ENCODE measurements at places on chromosomes 13 and 19.

DNA sequence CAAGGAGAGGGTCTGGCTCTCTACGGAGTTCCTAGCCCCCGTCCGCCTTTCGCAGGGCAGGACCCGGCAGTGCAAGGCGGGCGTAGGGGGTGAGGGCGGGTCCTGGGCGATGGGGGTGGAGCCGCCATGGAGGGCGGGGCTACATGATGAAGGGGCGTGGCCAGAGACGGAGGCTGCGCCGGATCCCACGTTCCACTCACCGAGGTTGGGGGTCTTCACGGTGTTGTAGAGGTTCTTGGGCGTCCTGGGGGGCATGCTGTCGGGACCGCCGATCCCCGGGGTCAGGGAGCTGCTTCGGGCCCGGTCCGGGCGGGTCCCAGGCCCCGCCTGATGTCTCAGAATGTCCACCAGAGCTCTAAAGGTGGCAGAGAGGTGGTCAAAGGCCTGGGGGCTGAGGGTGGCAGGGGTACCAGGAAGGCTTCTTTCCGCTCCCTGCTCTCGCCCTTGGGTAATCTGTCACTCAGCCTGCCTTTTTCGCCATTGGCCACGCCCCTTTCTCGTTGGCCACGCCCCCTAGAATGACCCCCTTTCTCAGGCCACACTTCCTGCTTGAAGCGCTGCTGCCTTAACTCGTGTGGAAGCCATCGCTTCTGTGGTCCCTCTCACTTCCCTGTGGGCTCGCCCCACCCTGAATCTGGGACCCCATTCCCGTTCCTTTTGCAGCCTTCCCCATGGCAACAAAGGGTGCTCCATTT, 2.5 kb downstream of the SHISA7 start:
- no peak for DNase-seq

GRCh38 chr13:89900104-89900765, 1447.3 kb upstream of the MIR17HG start:
- DNase-seq, result no peak

GRCh38 chr13:44249431-44249836, 124.2 kb upstream of the SERP2 start:
- no peak for DNase-seq

DNA sequence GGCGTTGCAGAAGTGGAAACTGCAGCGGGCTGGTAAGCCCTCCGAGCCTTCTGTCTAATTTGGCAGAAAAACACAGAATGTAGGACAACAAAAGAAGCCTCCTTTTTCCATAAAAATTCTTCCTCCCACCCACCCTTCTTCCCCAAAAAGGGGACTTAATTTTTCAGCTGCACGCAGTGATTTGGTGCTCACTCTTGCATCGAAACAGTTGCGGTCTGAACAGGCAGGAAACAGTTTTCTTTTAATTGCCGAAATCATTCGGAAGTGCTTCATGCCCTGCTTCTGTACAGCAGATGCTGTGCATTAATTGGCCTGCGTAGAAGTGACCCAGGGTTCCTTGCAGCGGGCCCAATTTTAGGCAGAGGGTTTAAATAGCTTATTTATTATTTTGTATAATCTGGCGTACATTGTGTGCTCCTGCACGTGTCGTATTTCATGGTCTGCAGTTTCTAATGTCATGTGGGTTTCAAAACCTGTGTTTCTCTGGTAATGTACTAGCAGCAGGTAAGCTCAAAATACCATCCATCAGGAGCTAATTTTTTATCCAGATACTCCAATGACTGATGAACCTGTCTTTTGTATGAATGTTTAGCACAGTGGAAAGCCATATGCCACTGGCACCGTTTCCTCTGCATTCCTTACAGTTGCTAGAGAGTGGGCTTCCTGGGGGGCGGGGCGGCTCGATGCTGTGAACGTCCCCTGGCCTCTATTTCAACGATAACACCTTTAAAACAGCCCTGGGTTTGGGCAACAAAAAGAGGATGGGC, 66.6 kb downstream of the GGACT start:
- DNase-seq, result no peak

DNA sequence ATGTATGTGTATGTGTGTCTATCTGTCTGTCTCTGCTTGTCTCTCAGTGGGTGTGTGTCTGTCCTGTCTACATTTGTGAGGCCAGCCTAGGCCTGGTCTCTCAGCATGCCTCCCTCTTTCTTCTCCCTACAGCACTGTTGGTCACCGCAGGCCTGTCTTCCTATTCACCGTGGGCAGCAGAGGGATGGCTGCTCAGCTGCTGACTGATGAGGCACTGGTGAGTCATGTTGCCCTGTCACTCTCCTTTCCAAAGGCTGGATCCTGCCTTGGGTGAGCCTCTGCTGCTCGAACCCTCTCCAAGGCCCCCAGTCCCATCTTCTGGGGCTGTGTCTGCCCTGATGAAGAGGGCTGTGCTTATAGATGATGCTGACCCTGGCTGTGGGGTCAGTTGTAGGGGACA, 6.3 kb downstream of the ZNF71 start:
- DNase-seq, result no peak

- DNase-seq, result no peak
These were observed 322.6 kb upstream of the SLC10A2 start for GRCh38 chr13:103388839-103389238.

DNA sequence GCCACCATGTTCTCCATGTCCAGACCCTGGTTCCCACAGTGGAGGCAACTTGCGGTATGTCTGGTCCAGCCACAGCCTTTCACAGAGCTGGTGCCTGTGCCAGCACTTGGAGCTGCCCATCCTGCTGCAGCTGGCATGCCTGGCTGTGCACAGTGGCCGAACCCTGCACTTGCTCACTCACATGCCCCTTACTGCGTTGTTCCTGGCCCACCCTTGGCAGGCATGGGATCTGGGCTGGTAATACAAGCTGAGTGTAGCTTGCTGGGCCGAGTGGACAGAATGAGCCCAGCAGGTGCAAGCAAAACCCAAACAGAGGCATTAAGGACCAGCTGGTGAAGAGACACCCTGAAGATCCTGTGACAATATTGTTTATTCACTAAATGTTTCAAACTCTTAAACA, 583.9 kb upstream of the SLITRK6 start:
- DNase-seq, result no peak

- DNase-seq, result peak; percentile 89
These were observed at the start of gene MBD3 for GRCh38 chr19:1592755-1593500. TSS of gene MBD3 (minus strand) at chr19:1592865. CDS start at chr19:1592631, 234 bp downstream.

All from NB4 (cell line).